ENCODE measurements at places on chromosomes 3 and 15.

- DNase-seq, result no peak
Measured at GRCh38 chr3:10996345-10997013, 3.9 kb downstream of the SLC6A1 start.

GRCh38 chr15:81666839-81667238, 292.8 kb upstream of the TMC3 start:
- DNase-seq, result peak; percentile 6

DNA sequence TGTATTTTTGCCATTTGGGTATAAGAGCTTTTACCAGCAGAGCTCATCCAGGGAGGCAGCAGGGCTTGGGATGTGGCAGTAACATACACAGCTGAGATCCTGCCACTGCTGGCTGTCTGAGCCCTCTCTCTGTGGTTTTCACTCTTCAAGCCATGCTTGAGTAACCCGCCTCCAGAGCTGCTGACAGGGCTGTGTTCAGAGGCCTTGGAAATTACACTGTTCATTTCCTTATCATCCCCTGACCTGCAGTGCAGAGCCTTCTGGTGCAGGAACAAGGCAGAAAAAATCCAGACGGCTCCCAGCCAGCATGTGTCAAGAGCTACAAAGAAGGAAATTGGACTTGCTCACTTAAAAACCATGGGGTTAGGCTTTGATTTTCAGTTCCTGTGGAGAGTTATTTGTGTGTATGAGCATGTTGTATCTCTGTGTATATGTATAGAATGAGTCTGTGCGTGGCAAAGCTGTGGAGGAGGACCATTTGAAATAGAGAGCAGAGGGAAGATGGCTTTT, 47.0 kb downstream of the ZNF609 start:
- peak; percentile 30 for DNase-seq

DNA sequence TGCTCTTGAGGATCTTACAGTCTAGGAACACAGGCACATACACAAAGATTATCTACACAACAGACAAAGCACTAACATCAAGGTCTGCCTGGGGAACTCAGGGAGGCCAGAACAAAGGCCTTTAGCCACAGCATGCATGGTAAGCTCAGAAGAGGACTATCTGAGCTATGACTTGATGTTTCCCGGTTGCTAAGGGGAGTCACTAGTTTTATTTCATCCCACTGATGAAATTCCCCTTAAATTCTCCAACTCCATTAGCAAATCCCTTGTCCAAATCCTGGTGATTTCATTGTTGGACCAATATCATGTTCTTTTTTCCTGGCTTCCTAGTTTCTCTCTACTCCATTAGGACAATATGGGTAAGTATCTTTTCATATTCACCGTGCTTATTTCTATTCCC, 23.3 kb downstream of the FBN1 start:
- DNase-seq, result no peak

DNA sequence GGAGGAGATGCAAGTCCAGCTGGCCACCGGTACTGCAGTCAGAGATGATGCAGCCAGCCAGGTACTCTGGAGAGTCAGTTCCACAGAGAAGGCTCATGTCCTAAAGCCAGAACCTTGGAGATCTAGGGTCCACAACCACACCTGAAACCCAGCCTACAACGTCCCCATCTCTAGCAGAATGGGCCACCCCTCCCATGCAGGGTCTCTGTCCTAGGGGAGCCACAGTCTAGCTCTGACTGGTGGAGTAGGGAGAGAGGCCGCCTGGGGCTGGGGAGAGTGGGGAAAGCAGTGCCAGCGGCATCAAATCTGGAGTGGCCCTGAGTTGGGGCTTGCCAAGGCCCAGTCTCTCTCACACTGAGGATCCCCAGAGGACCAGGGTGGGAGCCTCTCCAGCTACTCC, 43.5 kb downstream of the PTH1R start:
- no peak for DNase-seq
